ENCODE measurements at places on chromosomes 1 and 21. TPM values are rescaled to one million over a fixed set of nuclear protein-coding genes. Genes with fewer than 3 reads are reported as not detected.
A peak's percentile ranks its signal among the peaks of the same experiment; 100 is the strongest.

DNA sequence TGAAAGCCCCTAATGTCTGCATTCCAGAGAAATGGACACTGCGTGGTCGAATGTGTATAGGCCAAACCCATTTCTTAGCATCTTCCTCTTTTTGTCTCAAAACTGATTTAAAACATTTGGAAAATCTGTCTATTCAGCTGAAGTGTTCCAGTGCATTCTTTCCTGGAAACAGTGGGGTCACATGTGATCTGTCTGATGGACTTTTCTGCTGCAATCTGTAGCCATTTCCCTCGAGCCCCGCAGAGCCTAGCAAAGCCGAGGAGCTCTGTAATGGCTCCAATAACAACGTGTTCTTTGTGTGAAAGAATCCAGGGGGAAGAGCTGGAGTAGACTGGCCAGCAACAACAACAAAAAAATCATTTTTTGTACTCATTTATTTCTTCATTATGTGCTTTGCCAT, 329.3 kb downstream of the BARHL2 start:
- no peak for DNase-seq

GRCh38 chr1:6727535-6727934, 25.9 kb upstream of the DNAJC11 start:
- DNase-seq: no peak

- DNase-seq: peak; percentile 52
Measured at GRCh38 chr1:28091043-28091781, 2.8 kb upstream of the EYA3 start.

Gene CCDC27
- 0.03 TPM for polyA plus RNA-seq

Gene SPRR2F
- polyA plus RNA-seq: 1.3 TPM

- no peak for DNase-seq
Measured at GRCh38 chr1:51924455-51924854, 45.9 kb upstream of the NRDC start.

Gene ST6GALNAC5
- polyA plus RNA-seq: 6.1 TPM

- peak; percentile 23 for DNase-seq
Measured at GRCh38 chr1:213381572-213382084, 330.6 kb downstream of the RPS6KC1 start.

Gene SLC35F3
- polyA plus RNA-seq: 0.55 TPM

Gene PCSK9
- polyA plus RNA-seq: 3.0 TPM

DNA sequence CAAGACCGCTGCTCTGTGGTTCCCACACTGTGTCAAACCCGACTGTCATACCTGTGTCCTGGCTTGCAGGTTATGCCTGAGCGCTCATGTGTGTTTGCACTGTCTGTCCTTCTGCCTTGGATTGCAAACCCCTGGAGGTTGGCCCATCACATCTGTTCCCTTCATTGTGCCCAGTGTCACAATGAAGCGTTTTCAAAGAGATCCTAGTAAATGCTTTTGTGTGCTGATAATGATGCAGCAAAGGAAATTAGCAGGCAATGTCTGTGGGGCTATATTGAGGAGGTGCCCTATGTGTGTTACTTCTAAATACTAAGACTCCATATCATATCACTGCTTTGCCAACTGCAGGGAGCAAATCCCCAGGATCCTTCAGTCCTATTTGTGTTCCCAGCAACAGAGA, 424.4 kb upstream of the NFIA start:
- no peak for DNase-seq

- peak; percentile 64 for DNase-seq
Measured at GRCh38 chr21:39675993-39676661, 63.4 kb downstream of the B3GALT5 start.

Gene LAMC2
- polyA plus RNA-seq: 33.4 TPM

Gene SLC45A1
- 2.0 TPM for polyA plus RNA-seq

GRCh38 chr1:171494076-171494475, 8.7 kb downstream of the PRRC2C start:
- DNase-seq: no peak

Gene CLDN17
- polyA plus RNA-seq: not detected

Gene KCNJ9
- 0.36 TPM for polyA plus RNA-seq

DNA sequence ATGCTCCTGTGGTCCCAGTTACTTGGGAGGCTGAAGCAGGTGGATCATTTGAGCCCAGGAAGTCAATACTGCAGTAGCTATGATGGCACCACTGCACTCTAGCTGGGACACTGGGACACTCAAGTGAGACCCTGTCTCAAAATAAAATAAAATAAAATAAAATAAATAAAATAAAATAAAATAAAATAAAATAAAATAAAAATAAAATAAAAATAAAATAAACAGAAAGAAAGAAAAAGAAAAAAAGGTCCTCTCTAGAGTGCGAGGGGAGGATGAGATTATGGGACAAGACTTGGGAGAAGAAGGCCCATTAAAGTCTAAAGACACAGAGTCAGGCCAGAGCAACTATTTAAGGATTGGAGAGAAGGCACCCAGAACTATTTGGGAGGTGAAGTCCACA, 172.5 kb downstream of the IER5 start:
- DNase-seq: no peak

- DNase-seq: no peak
Measured at GRCh38 chr1:30186586-30186985, 536.8 kb downstream of the MATN1 start.

DNA sequence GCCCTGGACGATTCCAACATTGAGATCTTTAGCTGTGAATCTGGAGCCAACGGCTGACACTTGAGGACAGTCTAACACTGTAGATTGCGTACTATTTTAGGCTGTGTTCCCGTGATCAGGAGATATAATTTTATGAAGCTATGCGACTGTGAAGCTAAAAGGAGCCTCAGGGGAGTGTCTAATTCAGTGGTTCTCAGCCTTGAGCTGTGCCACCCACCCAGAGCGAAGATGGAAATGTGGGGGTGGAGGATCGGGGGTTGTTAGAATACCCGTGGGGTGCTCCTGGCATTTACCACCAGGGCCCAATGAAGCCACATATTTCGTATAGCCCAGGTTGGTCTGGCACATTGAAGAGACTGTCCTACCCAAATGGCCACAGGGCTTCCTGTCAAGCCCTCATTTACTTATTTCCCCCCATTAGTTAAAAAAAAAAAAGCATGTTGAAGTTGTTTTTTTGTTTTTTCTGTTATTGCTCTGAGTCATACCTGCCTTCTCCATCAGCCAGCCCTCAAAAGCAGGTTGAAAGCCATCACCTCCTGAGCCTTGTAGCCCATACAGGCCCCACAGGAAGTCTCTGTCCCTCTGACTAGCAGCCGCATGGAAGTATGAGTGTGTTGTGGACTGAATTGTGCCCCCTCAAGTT, 141.7 kb downstream of the GALNT2 start:
- no peak for DNase-seq

Gene FMO3
- polyA plus RNA-seq: 0.19 TPM

GRCh38 chr1:162676087-162676486, 43.8 kb downstream of the DDR2 start:
- DNase-seq: peak; percentile 38

DNA sequence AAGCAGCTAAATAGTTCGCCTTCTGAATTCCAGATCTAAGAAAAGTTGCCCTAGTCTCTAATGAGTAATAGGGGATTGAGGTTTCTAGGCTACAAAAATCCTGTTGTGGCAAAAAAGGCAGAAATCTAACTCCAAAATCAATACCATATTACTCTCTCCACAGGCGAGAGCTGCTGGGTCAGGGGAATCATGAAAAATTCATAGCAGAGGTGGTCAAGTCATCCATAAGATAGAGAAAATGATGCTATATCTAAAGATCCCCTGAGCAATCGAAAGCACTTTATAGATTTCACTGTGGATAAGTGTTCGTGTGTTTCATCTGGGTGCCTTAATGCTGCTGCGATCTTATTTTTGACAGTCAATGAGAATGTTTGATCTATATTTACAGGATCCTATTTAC, 417.7 kb downstream of the AGBL4 start:
- no peak for DNase-seq

GRCh38 chr1:203676455-203676854, 49.8 kb downstream of the ATP2B4 start:
- DNase-seq: no peak

- no peak for DNase-seq
Measured at GRCh38 chr1:240619906-240620621, 8.1 kb upstream of the GREM2 start.

DNA sequence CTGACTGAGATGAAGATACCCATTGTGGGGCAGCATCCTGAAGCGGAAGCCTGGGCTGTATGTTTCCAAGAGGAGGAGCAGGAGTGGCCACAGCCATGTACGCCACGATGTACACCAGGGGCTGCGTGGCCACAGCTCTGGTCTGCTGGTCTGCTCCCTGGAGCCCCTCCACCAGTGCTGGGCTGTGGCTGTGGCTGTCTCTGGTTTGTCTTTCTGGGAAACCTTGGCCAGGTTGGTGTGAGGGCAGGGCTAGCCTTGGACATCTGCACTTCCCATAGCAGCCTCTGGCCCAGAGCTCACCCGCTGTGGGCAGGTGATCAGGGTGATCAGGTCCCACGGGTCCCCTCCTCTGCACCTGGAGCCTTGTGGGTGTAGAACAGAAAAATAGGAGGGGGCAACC, 2.6 kb downstream of the MIB2 start:
- DNase-seq: no peak

DNA sequence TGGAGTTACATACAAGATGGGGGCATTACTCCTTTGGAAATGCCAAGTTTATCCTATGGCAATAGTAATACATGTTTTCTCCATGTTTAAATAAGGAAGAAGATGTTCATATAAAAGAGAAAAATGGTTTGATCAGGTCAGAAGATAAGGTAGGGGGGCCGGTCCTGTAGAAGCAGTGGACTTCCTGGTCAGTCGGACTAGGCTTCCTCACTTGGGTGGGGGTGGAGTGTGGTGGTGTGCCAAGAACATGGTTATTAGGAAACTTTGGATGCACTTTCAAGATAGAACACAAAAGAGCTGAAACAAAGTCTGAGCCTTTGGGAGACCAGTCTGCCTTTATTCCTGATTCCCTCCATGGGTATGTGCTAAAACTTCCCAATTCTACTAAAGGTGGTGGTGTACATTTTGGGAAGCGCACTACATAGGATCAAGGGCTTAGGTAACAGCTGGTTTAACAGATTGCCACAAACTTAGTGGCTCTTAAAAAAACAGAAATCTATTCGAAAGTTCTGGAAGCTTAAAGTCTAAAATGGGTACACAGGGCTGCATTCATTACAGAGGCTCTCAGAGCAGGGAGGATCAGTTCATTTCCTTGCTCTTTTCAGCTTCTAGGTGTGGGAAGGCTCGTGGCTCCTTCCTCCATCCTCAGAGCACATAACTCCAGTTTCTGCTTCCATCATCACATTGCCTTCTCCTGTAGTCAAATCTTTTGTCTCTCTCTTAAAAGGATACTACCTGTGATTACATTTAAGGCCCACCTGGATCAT, 64.6 kb downstream of the KDM1A start:
- no peak for DNase-seq

DNA sequence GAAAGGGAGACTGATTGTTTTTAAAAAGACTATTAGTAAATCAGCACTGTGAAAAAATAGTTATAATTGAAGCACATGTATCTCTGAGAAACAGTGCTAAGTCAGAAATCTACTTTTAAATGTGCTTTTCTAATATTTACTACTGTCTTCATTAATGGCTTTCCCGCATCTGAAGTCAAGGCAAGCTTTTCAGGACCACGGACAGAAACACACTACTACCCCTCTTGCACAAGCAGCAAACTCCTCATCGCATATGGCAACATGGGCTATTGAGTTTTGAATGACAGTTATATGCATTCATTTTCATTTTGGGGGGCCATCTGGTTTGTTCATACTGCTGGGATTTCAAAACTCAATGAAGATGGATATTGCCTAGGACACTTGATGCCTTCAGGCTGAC, 433.4 kb upstream of the CAMK1G start:
- peak; percentile 3 for DNase-seq

- no peak for DNase-seq
Measured at GRCh38 chr1:52056937-52057231, 789 bp downstream of the BTF3L4 start.

DNA sequence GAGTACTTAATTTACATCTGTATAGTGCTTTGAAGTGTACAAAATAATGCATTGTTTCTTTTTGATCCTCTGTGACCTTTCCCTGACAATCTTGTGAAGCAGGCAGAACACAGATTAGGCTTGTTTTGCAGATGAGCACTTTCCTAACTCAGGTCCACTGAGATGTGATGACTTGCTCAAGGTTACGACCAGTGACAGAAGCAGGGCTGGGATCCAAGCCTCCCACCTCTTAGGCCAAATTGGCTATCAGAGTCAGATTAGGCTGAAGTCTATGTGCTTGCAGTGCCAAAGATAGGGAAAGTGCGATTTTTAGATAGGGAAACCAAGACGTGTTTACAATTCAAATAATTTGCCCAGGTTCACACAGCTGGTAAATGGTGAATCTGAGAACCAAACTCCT, 147.3 kb downstream of the OMA1 start:
- DNase-seq: no peak

Gene FBXO2
- polyA plus RNA-seq: 102 TPM

GRCh38 chr1:214224611-214225354, 56.2 kb upstream of the SMYD2 start:
- DNase-seq: peak; percentile 38

Gene LMOD1
- 17.3 TPM for polyA plus RNA-seq

GRCh38 chr1:78045926-78046778, at the start of gene GIPC2:
TSS of gene GIPC2 (plus strand) at chr1:78045966. CDS start at chr1:78046095, 129 bp downstream.
- peak; percentile 68 for DNase-seq

DNA sequence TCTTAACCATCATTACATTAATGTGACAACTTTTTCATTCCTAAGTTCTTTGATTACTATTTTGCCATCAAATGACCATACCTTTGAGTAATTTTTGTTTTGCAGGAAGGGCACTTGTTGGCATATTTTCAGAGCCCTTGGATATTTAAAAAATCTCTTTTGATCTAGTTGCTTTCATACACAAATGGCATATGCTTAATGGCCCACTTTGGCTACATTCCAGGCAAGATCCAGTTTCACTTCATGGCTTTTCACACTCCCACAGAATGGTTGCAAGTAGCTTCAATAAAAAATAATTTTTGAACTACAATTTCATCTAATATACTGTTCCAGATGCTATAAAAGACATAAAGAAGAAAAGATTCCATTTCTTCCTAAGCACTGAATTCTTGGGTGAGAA, 18.1 kb downstream of the ADAM30 start:
- DNase-seq: no peak

DNA sequence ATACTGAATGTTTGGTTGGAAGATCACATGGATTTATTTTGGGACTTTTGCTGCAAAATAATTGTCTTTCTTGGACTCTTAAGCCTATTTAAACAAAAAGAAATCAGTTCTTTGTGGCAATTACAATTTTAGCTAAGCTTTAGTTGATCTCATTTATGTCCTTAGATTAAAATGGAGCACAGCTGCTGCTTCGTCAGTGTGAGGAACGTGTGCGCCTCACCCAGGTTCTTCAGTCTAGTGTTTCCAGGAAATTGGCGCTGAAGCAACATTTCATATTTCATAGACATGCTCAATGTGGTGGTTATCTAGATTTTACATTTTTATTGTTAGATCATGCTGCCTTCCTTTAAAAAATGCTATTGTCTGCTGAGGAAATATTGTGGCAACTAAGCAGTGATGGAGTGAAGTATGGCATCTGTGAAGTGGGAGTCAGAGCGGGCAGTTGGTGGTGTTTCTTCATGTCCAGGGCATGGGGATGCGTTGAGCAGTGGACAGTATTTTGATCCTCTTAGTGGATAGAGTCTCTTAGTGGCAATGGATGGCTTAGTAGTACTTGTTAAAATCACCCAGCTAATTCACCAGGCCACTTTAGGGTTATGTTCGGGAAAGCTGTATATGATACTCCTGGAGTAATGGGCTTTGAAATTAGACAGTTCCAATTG, 5.6 kb downstream of the DDI2 start:
- no peak for DNase-seq

All from large intestine (tissue), 12 donors.